ENCODE measurements at places on chromosomes 3 and 15.

- no peak for DNase-seq
Measured at GRCh38 chr3:132867956-132868355, 145.7 kb upstream of the NPHP3 start.

- no peak for DNase-seq
Measured at GRCh38 chr3:188867691-188868265, 304.0 kb upstream of the TPRG1 start.

DNA sequence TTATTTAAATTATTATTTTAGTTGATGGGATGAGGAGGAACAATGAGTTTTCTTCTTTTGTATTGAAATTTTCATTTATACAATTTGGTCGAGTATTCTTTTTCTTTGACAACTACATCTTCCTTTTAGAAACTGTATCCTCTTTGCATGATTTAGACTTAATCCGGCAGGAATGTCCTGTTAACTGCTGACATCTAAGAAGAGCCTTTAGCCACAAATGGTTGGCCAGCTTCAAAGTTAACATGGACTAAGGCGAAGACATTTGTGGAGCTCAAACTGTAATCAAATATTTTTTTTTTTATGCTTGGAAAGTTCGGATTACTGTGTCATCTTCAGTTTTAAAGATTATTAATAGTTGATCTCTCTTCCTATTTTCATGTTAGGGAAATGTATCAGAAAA lies 43.2 kb downstream of the RIOX2 start:
- DNase-seq: no peak

DNA sequence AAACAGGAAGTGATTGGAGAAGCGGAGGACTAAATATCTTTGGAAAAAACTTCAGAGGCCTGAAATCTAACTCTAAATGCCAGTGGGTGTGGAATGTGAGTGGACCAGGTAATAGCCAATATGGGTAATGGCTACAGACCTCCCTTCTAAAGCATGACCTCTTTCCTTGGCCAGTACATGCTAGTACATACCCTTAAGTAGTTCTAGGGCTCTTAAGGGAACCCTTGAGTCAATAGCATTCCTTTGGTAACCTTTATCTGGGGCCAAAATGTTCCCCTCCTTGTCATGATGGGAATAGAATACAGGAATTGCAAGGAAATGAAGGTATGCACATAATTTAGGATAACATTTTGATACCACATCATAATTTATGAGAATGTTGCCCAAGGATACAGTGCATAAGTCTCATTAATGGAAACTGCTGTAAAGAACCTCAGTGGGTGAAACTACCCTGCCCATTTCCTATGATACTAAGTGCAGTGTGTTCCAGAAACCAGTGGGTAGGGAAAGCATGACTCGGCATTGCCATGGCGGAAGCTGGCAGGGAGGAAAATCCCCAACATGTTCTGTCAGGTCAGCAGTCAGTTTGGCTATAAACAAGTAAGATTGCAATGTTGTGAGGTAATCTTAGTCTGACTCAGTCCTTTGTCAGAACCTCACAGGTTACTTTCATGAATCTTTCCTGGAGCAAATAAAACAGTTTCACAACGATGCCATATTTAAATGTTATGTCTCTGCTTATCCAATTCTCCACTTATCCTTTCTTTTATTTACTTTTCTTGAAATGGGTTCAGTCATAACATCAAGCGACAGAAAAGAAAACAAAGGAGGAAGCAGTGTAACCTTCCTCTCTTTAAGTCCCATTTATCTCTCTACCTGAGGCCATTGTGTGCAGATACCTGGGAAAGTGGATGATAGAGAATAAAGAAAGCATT lies 23.5 kb upstream of the RAP2B start:
- DNase-seq: peak; percentile 93

DNA sequence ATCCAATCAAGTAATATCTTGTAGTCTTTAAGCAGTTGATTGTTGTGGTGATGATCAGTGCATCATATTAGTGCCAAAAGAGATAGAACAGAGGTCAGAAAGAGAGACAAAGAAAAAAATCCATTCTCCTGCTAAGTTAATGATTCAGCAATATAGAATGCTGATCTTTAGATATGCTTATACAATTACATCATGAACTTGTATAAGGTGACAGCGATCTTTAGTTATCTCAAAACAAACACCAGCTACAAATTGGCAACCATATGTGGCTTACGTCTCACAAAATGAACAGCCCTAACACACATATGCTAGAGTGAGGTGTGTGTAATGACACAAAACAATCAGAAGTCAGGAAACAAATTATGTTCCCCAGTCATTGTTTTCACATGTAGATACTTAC lies 12.5 kb downstream of the LSAMP start:
- DNase-seq: no peak

GRCh38 chr3:24608701-24609390 lies 114.2 kb upstream of the THRB start:
- DNase-seq: no peak

DNA sequence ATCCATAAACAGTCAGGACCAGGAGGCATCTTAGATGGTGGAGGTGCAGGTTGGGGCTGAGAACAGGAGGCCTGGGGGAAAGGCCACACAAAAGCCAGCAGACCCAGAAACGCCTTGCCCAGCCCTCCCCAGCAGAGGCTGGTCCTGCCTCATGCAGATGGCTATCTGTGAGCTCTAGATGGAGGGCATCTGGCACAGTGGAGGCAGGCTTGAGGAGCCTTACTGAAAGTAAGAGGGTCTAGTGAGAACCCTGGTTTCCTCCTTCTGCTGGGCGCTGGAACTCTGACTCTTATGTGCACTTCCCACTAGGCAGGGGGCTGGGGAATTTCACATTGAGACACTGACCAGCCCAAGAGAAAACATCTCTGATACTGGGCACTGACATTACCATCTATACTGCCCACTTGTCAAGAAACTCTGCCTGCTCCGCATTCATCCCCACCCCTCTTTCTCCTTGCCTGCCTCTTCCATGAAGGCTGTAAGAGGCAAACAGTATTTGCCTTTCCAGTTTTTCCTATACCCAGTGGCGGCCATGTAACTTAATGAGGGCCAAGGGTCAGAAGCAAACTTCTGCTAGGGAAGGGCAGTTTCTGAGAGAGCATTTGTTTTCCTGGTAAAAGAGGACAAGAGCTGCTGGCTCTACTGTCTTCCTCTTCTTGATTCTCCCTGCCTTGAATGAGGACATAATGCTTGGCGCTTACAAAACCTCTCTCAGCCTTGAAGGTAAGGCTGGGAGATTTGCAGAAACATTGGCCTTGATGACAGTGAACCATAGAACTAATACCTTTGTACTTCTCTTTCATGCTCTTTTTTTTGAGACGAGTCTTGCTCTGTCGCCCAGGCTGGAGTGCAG lies 4.4 kb upstream of the SCN5A start:
- no peak for DNase-seq

- no peak for DNase-seq
Measured at GRCh38 chr3:119781330-119782198, at the start of gene NR1I2. TSS of gene NR1I2 (plus strand) at chr3:119782101.

GRCh38 chr3:145170121-145170520 lies 990.9 kb downstream of the PLOD2 start:
- no peak for DNase-seq

DNA sequence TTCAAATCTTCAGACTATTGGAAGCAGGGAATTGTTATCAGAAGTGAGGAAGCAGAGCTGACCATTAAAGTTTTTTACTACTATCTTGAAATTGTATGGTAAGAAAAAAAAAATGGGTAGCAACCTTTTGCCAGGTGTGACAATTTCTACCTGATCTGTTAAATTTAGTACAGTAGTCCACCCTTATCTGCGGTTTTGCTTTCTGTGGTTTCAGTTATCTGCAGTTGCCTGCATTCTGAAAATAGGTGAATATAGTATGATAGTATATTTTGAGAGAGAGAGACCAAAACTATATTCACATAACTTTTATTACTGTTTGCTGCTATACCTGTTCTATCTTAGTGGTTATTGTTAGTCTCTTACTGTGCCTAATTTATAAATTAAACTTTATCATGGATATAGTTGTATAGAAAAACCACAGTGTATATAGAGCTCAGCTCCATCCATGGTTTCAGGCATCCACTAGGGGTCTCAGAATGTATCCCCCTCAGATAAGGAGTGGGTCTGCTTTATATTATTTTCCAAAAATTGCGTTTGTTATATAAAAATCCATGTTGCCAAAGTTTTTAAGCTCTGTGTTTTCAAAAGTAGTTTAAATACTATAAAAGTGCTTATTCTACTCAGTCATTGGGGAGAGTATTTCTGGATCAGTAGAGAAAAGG lies 69.9 kb downstream of the PTPRG start:
- no peak for DNase-seq

Data from RKO (cell line).